Tibial nerve (tissue), 4 donors: ENCODE measurements at places on chromosomes 6 and 20. TPM values are rescaled to one million over a fixed set of nuclear protein-coding genes. Genes with fewer than 3 reads are reported as not detected.

- no peak for DNase-seq
- H3K27me3 ChIP-seq = no peaks in the 10 kb centered on the region
- no peak overlapping the region for H3K4me3 ChIP-seq
- H3K4me1 ChIP-seq = peaks cover 17% of the 10 kb centered on the region
- no peaks in the 10 kb centered on the region for H3K36me3 ChIP-seq
- no peak overlapping the region for H3K27ac ChIP-seq
These were observed 159.9 kb downstream of the CD83 start for GRCh38 chr6:14277405-14277930.

DNA sequence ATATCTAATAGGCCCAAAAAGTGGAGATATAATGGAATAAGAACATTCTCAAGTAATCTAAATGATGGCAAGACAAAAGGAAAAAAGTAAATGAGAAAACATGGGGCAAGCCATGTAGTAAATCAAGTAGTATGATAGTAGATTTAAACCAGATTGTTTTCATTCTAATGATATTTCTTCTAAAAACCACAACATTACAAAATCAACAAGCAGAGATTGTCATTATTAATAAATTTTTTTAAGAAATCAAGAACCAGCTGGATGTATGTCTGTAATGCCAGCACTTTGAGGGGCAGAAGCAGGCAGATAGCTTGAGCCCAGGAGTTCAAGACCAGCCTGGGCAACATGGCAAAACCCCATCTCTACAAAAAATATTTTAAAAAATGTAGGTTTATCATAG lies 155.0 kb downstream of the RNGTT start:
- no peak for DNase-seq
- H3K36me3 ChIP-seq = no peaks in the 10 kb centered on the region
- H3K27me3 ChIP-seq = no peaks in the 10 kb centered on the region
- no peaks in the 10 kb centered on the region for H3K4me1 ChIP-seq
- H3K4me3 ChIP-seq = no peak overlapping the region

- no peak for DNase-seq
- H3K27ac ChIP-seq = peak overlapping the region; percentile 73
- peaks cover 8% of the 10 kb centered on the region for H3K4me1 ChIP-seq
- no peaks in the 10 kb centered on the region for H3K27me3 ChIP-seq
These were observed 203.5 kb upstream of the CITED2 start for GRCh38 chr6:139577763-139578604.

GRCh38 chr20:63963784-63964301 lies 5.9 kb downstream of the ZNF512B start:
- DNase-seq = no peak
- no peaks in the 10 kb centered on the region for H3K27me3 ChIP-seq
- no peaks in the 10 kb centered on the region for H3K36me3 ChIP-seq
- H3K27ac ChIP-seq = no peak overlapping the region
- no peaks in the 10 kb centered on the region for H3K4me1 ChIP-seq

DNA sequence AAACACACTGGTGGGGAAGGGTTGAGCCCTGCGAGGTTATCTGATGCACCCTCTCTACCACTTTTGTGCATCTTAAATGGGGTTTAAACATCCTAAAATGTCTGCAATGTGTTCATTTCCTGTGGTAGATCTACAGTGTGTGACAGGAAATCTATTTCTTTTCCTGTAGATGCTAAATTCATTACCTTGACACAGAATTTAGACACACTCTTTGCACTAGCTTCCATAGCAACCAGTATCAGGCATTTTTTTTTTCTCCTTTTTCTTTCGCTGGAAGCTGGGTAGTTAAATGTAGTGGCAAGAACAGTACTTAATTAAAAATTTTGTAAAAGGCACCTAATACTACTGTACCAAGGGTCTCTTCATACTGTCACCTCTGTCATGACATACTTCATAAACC lies 141.1 kb downstream of the RFPL4B start:
- peaks cover 20% of the 10 kb centered on the region for H3K4me1 ChIP-seq
- H3K36me3 ChIP-seq = no peaks in the 10 kb centered on the region
- no peak for DNase-seq
- no peak overlapping the region for H3K4me3 ChIP-seq
- H3K27ac ChIP-seq = no peak overlapping the region
- H3K27me3 ChIP-seq = no peaks in the 10 kb centered on the region

DNA sequence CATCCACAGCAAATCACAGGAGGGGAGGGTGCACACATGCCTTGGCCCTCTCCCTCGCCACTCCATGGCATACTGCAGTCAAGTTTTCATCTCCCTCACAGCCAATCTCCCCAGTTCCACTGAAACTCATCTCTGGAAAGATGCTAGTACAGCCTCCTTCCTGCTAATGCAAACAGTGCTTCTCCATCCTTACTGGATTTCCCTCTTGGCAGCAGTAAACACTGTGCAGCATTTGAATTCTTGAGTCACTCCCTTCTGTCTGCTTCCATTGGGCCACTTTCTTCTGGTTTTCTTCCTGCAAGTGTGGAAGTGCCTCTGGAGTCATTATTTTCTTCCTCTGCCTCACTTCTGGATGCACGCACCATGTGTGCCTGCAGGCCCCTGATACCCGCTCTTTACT lies 460.3 kb downstream of the QKI start:
- no peaks in the 10 kb centered on the region for H3K4me1 ChIP-seq
- no peaks in the 10 kb centered on the region for H3K27me3 ChIP-seq
- H3K36me3 ChIP-seq = no peaks in the 10 kb centered on the region
- DNase-seq = no peak
- no peak overlapping the region for H3K4me3 ChIP-seq
- H3K27ac ChIP-seq = no peak overlapping the region

- H3K4me1 ChIP-seq = no peaks in the 10 kb centered on the region
- no peak for DNase-seq
- peaks cover 20% of the 10 kb centered on the region for H3K27me3 ChIP-seq
- H3K27ac ChIP-seq = no peak overlapping the region
- no peaks in the 10 kb centered on the region for H3K36me3 ChIP-seq
- no peak overlapping the region for H3K4me3 ChIP-seq
These were observed 60.2 kb downstream of the GNAS-AS1 start for GRCh38 chr20:58790454-58790853.

DNA sequence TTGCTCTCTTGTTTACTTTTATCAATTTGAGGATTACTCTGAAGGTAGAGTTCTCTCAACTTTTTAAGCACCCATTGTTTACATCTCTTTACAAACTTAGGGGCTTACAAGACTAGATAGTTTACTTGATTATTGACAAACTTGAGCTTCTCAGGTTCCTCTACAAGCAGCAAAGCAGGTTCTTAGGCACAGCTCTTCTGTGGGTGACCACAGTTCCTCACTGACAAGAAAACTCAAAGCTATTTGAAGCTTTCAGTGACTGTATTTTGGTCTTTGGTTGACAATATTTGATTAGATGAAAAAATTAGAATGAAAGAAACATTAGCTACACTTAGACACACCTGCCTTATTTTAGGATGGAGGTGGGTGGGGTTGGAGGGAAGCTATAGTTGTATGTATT lies 327.3 kb upstream of the RUNX2 start:
- no peaks in the 10 kb centered on the region for H3K4me1 ChIP-seq
- H3K36me3 ChIP-seq = no peaks in the 10 kb centered on the region
- no peaks in the 10 kb centered on the region for H3K27me3 ChIP-seq
- H3K27ac ChIP-seq = no peak overlapping the region
- H3K4me3 ChIP-seq = no peak overlapping the region

DNA sequence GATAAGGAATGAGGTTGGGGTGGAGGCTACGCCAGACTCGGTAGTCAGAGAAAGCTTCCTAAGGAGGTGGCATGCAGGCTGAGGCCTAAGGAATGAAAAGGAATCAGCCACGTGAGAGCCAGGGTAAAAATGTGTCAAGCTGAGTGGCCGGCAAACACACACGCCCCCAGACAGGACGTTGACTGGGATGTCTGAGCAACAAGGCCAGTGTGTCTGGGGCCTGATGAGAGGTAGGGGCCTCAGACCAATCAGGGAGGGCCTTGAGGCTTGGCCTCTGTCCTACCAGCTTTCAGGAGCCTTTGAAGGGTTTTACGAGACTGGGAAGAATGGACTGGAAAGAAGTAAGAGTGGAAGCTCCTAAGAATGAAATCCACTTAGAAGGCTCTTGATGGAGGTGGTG lies 61.0 kb upstream of the PHACTR2 start:
- no peak for DNase-seq
- H3K4me1 ChIP-seq = peaks cover 4% of the 10 kb centered on the region
- H3K27ac ChIP-seq = no peak overlapping the region
- H3K4me3 ChIP-seq = no peak overlapping the region
- H3K36me3 ChIP-seq = no peaks in the 10 kb centered on the region

DNA sequence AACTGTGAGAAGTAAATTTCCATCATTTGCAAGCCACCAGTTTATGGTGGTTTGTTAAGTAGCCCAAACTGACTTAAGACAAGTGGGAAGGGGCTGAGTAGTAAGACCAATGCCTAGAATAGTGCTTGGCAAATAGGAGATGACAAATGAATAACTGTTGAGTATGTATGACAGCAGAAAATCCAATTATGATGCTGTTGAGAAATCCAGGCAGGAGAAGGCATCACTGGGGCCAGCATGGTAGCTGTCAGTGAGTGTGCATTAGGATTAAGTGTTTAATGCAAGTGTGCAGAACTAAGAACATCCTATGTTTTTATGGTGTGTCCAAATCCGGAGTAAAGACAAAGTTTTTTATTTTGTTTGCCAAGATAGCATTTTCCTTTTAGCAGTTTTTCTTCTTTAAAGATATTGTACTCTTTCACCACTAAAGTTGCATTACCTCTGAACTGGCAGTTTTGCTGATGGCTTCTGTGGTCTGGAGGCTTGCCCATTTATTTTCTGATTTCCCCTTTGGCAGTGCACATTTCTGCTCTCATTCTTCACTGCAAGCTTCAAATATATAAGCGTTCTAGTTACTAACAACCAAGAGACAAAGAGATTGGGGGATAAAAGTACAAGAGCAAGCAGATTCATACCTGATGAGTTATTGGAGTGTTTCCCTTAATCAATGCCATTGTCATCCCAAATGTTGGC lies 289.7 kb downstream of the KCNQ5 start:
- no peak overlapping the region for H3K27ac ChIP-seq
- H3K4me3 ChIP-seq = no peak overlapping the region
- no peaks in the 10 kb centered on the region for H3K36me3 ChIP-seq
- DNase-seq = no peak
- no peaks in the 10 kb centered on the region for H3K4me1 ChIP-seq

- no peak overlapping the region for H3K27ac ChIP-seq
- DNase-seq = no peak
- H3K4me3 ChIP-seq = no peak overlapping the region
- peaks cover 4% of the 10 kb centered on the region for H3K4me1 ChIP-seq
- no peaks in the 10 kb centered on the region for H3K36me3 ChIP-seq
These were observed 434.2 kb downstream of the BCKDHB start for GRCh38 chr6:80540700-80541099.

GRCh38 chr6:6707143-6707542 lies 118.6 kb downstream of the LY86 start:
- H3K4me3 ChIP-seq = no peak overlapping the region
- no peaks in the 10 kb centered on the region for H3K4me1 ChIP-seq
- H3K36me3 ChIP-seq = no peaks in the 10 kb centered on the region
- H3K27me3 ChIP-seq = no peaks in the 10 kb centered on the region
- DNase-seq = no peak

DNA sequence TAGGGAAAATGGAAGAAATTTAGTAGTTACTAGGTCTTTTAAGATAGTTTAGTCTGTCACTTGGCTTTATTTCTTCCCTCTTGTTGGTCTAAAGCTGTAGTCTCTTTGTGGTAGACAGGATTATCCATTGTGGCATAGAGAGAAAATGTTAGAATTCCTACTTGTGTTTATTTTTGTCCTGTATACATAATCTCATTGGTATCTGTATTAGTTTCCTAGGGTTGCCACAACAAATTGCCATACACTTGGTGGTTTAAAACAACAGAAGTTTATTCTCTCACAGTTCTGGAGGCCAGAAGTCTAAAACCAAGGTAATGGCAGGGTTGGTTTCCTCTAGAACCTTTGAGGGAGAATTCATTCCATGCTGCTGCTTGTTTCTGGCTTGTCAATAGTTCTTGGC lies 119.4 kb downstream of the ZFAND3 start:
- H3K27ac ChIP-seq = no peak overlapping the region
- no peak for DNase-seq
- H3K4me3 ChIP-seq = no peak overlapping the region
- no peaks in the 10 kb centered on the region for H3K27me3 ChIP-seq
- peaks cover 47% of the 10 kb centered on the region for H3K4me1 ChIP-seq

GRCh38 chr6:3800850-3801591 lies 48.2 kb upstream of the FAM50B start:
- H3K27ac ChIP-seq = no peak overlapping the region
- H3K27me3 ChIP-seq = no peaks in the 10 kb centered on the region
- no peak for DNase-seq

- H3K27ac ChIP-seq = no peak overlapping the region
- no peaks in the 10 kb centered on the region for H3K36me3 ChIP-seq
- H3K4me1 ChIP-seq = no peaks in the 10 kb centered on the region
- H3K4me3 ChIP-seq = no peak overlapping the region
- no peak for DNase-seq
These were observed 734 bp upstream of the WFDC13 start for GRCh38 chr20:45701104-45701503.

GRCh38 chr6:25137916-25138232 lies 141.3 kb upstream of the CARMIL1 start:
- DNase-seq = peak; percentile 27
- no peaks in the 10 kb centered on the region for H3K36me3 ChIP-seq
- H3K27me3 ChIP-seq = no peaks in the 10 kb centered on the region
- H3K27ac ChIP-seq = peak overlapping the region; percentile 81
- H3K4me3 ChIP-seq = peak overlapping the region; percentile 29
- H3K4me1 ChIP-seq = peaks cover 10% of the 10 kb centered on the region

GRCh38 chr6:46996860-46997641 lies 45.1 kb downstream of the ADGRF1 start:
- no peak overlapping the region for H3K4me3 ChIP-seq
- no peaks in the 10 kb centered on the region for H3K4me1 ChIP-seq
- no peaks in the 10 kb centered on the region for H3K36me3 ChIP-seq
- no peak for DNase-seq
- no peak overlapping the region for H3K27ac ChIP-seq
- no peaks in the 10 kb centered on the region for H3K27me3 ChIP-seq

DNA sequence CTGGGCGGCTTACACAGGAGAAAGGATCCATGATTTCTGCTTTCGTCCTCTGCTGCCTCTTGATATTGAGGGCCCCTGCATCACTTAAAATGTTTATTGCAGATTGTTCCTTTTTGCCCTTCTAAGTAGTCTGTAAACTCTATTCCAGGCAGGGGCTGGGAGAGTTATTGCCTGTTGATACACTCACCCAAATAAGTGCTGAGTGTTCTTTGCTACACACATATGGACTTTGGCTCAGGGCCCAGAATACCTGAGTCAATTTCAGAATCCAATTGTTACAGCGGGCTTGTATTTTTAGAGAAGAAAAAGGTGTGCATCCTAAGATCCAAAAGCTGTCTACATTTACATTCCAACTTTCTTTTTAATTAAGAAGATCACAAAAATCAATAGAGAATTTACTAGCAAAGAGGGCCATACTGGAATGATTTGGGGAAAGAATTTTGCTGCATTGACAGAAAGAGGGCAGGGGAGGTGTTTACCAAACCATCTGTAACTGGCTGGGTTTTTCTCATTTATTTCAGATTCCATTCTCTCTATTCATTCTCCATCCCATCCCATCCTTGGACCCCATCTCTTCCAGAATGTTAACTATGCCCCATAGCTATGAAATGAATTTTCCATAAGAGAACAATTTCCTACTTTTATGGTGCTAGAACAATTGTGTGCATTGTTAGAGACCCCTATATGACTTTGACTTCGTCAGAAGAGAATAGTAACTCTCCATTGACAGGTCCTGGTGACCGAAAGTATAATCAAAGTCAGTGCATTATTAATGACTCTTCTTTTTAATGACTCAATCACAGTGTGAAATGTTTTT lies 959.9 kb upstream of the FLRT3 start:
- DNase-seq = no peak
- H3K36me3 ChIP-seq = no peaks in the 10 kb centered on the region
- H3K27ac ChIP-seq = no peak overlapping the region
- no peak overlapping the region for H3K4me3 ChIP-seq
- no peaks in the 10 kb centered on the region for H3K4me1 ChIP-seq

Gene LTA
- total RNA-seq = not detected

Gene IL17F
- not detected for total RNA-seq

Gene WFDC5
- not detected for total RNA-seq
